ENCODE measurements at places on chromosomes 3 and 15.

GRCh38 chr3:152709659-152710058, 125.3 kb upstream of the P2RY1 start:
- no peak for DNase-seq

DNA sequence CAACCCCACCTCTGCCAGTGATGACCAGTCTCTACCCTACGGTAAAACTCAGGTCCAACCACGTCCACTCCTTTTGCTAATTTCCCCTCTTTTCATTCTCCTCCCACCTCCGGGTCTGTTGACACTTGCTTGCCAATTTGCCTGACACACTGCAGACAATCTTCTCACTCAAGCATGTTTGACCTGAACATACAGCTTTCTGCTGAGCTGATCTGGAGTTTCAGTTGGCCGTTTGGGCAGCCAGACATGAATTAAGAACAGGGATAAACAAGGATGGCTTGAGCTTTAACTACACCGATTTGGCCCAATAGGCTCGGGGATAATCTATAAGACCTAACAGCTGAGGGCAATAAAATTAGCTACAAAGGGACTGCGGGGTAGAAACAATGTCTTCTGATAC, 758.6 kb upstream of the CFAP20DC start:
- no peak for DNase-seq

GRCh38 chr3:17038141-17038540, 153.4 kb downstream of the PLCL2 start:
- DNase-seq, result no peak

GRCh38 chr3:58989163-58989562, 60.7 kb downstream of the CFAP20DC start:
- DNase-seq, result no peak

DNA sequence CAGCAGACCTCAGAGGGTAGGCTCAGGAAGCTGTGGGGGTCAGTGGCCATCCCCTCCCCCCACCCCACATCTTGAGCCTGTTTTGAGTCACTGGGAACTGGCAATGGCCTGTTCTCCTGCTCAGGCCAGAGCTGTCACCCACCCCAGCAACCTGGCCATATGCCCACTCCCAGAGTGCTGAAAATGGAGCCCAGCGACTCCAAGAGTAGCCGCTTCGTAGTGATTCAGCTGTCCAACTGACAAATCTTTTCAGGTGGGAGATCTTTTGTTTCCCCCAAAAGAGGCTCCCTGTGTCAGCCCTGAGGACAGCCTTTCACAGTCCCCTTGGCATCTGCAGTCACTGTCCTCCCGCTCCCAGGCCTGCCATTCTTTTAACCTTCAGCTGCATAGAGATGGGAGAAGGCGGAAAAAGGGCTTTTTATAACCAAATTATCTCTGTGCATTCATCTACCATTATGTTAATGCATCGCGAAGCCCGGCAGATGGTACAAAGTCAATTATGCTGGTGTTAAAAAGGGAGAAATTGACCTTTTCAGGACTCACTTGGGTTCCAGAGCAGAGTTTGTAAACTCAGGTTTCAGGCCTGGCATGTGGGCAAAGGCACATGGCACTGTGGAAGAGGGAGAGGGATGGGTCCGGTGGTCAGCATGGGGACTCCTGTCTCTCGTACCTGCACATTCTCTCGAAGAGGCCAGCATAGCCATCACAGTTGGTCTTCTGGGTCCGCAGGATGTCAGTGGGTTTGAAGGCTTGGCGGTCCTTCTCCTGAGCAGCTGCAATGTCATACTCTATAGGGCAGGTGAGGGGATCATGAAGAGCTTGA, 32.1 kb downstream of the KY start:
- DNase-seq, result peak; percentile 8

GRCh38 chr15:57667171-57667849, 39.2 kb upstream of the POLR2M start:
- DNase-seq, result peak; percentile 88

- DNase-seq, result no peak
Measured at GRCh38 chr3:185924375-185924774, 13.4 kb downstream of the TRA2B start.
